ENCODE measurements at places on chromosomes 6 and 20.
A peak's percentile ranks its signal among the peaks of the same experiment; 100 is the strongest.

GRCh38 chr6:35948725-35949124 is 27.8 kb upstream of the SRPK1 start:
- DNase-seq = no peak

- no peak for DNase-seq
Measured at GRCh38 chr20:37378785-37379598, 33.1 kb downstream of the SRC start.

DNA sequence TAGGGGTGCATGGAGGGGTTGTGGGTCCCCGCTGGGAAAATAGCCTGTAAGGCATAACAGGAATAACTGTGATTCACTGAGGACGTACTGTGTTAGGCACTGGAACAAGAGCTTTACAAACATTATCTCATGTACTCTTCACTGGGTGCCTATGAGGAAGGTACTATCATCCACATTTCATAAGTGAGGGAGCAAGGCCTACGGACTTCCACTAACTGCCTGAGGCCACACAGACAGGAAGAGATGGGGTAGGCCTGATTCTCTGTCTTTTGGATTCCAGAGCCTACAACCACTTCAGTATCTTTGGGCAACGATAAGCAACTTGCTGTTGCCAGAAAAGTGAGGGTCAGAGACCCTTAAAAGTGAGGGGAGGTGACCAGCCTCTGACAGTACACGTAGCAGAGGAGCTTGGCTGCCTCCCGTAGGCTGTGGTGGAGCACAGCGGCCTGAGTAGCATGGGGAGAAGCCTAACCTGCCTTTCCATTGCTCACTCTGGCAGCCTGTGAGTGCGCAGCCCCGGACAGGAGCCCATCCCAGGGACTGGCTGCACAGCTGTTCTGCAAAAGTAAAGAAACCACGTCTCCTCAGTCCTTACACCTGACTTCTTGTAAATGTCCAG is 30.4 kb downstream of the PSMB1 start:
- DNase-seq = no peak

DNA sequence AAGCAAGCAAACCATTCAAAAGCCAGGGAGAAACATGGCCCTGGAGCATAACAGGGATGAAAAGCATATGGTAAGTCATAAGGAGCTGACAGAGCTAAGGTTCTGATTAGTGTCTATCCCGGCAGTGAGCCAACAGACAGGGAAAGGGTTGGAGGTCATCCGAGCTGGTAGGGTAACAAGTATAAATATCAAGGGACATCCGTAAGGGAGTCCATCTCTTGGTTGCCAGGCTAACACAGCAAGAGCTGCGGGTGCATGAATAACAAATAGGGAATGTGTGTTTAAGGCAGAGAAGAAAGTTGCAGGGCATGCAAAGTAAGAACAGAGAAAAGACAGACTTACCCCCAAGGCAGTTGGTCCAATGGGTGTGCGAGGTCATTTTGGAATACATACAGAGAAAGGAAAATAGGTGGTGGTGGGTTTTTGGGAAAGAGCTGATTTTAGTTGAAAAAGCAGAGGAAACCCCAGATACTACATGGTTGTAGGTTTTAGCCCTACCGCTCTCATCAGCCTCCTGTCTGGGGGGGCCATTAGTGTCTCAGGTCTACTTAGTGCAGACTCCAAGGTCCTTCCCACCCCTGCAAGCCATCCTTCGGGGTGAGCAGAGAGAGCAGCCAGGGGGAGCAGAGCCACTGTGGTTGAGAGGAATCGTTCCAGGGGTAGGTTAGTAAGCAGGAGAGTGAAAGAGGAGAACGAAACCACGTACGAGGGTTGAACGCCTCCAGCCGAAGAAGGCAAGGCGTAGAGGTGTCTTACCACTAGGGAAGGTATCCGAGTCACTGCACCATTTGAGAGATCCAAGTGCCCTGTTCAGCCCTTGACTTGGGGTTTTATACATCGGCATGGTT is at the start of gene ERVFRD-1:
TSS of gene ERVFRD-1 (minus strand) at position 805 of the 848 bp plus-strand sequence. CDS start 6,415 bp downstream, outside the sequence.
- DNase-seq = no peak

- no peak for DNase-seq
Measured at GRCh38 chr6:134389658-134390057, 71.7 kb upstream of the SGK1 start.

- no peak for DNase-seq
Measured at GRCh38 chr6:151665329-151665728, 142.2 kb upstream of the ESR1 start.

- no peak for DNase-seq
Measured at GRCh38 chr6:131688286-131688685, 12.9 kb downstream of the OR2A4 start.

DNA sequence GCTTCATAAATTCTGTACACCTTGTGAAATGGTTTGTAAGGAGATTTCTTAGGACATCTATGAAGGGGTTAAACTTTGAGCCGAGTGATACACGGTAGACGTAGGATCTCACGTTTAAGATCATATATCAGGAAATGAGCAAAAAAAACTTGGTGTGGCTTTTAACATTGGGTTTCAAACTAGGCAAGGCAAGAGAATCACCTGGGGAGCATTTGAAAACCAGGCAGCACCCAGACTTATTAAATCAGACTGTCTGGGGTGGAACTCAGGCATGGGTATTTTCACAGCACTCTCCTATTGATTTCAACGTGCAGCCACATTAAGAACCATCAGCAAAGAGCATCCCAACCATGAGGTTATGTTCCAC is 26.4 kb downstream of the LY86 start:
- DNase-seq = no peak

GRCh38 chr6:137928286-137928685 is 61.2 kb downstream of the TNFAIP3 start:
- peak; percentile 32 for DNase-seq

GRCh38 chr6:26388441-26388840 is 5.5 kb downstream of the BTN2A2 start:
- DNase-seq = no peak

GRCh38 chr20:56815796-56816195 is 186.7 kb downstream of the TFAP2C start:
- DNase-seq = no peak

GRCh38 chr20:54624706-54625390 is 149.5 kb downstream of the DOK5 start:
- DNase-seq = no peak

- DNase-seq = peak; percentile 12
Measured at GRCh38 chr20:13995086-13995665, at the start of gene MACROD2. Gene MACROD2 (plus strand): TSS chr20:13995516.

DNA sequence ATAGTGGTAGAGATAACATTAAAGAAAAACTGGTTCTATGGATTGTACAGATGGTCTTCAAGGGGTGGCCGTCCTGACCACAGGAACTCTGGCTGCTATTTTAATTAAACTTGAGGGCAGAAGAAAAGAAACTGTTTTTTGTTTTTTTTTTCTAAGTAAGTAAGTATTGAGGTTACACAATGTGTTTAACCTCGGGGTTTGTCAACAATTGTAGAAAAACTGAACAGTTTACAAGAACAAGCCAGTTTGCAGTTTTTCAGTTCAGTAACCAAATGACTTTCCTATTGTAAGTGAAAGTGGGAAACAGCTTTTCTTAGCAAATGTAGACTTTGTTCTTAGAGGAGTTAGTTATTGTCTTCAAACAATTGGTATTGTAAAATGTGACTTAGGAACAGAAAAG is 77.0 kb downstream of the PLCB1 start:
- no peak for DNase-seq

DNA sequence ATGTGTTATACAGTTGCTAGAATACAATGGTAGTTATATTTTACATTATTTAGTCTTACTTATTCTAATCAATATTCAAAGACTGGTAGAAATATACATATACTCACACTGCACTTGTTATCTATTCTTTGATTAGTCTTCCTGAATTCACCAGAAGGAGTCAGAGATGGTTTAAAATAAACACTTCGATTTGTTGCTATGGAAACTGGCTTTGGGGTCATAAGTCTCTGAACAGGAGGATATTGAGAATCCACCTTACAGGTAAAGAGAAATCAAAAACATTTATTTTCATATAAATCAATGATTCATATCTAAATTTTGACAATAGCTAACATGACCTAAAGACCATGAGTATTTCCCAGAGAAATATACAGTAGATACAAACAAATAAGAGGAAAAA is 41.6 kb downstream of the NUP153 start:
- DNase-seq = no peak

GRCh38 chr20:16145919-16146318 is 427.3 kb downstream of the KIF16B start:
- no peak for DNase-seq
